ENCODE measurements at places on chromosomes 1 and 21.

DNA sequence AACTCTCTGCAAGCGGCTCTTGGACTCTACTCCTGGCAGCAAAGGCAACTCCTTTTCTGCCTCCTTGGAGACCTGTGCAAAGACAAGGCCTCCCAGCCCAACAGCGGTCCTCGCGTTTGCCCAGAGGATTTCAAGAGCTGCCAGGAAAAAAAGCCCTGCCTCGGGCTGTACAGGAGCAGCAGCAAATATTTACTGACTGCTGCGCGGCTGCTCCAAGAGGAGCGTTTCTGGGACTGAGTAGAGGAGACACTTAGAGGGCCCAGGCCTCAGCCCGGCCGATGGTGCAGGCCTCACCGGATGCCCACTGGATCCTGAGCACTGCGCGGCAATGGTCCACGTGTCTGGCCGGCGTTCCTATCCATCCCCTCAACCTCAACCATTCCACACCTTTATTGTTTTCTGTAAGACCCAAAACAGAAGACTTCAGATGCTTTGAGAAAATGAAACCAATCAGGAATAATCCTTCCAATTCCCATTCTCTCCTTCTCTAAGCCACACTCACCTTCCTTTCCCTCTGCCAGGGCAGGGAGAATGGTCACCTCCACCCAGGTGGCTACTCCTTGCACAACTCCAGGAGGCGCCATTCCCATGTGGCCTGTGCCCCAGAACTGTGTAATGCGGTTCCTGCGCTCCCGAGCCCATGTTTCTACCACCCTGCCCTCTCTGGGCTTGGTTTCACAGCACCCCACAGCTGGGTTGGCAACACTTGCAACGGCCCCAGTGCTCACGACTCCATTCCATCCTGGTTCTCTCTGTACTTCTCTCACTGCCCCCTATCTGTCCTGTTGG, 215.8 kb downstream of the TRABD2B start:
- DNase-seq, result no peak

GRCh38 chr1:166972193-166972592, 3.1 kb downstream of the ILDR2 start:
- DNase-seq, result no peak

GRCh38 chr21:28152732-28153131, 839.9 kb downstream of the LTN1 start:
- no peak for DNase-seq

GRCh38 chr1:29379443-29380073, 143.2 kb downstream of the PTPRU start:
- DNase-seq, result peak; percentile 59

GRCh38 chr21:40466893-40467483, 380.0 kb downstream of the DSCAM start:
- peak; percentile 21 for DNase-seq
